T-helper 9 cell (primary cell): ENCODE measurements at places on chromosomes 11 and 22.

GRCh38 chr11:75279273-75279672 lies 38.7 kb downstream of the TPBGL start:
- DNase-seq: no peak

- no peak for DNase-seq
Measured at GRCh38 chr11:75667831-75668450, 897 bp downstream of the MAP6 start.

DNA sequence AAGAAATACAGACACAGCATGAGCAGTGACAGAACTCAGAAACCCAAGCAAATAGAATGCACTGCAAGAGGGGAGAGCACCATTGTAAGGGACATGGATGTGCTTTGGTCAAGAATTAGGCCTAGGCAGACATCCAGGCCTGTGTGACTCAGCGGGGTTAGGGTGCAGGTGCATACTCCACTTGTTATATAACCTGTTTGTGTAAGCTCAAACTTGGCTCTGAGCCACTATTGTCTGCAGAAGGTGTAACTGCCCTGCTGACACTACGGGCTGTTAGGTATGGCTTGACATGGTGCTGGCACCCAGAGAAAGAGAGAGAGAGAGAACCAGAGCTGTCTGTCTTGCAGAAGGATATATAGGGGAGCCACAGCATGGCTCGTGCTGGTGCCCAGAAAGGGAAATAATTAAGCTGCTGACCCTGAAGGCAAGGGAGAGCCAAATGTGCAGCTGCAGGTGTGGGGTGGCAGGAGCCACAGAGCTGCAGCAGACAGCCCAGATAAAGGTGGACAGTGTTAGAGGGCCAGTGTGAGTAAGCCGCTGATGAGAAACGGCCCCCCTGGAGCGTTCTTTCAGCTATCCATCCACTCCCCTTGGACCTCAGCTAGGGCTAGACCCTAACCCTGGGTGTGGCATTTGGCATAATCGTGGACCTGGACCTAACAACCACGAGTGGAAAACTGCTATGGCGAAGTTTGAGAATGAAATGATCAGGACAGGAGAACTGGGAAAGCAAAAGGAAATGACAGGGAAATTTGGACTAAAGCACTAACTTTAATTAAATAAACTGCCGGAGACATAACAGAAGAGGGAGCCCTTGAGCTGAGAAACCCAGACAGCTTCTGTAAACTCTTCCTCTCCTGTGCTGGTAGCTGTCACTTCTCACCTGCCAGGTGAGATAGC lies 253.0 kb upstream of the CCDC179 start:
- no peak for DNase-seq

- DNase-seq: no peak
Measured at GRCh38 chr11:19241260-19242178, 774 bp upstream of the E2F8 start.

DNA sequence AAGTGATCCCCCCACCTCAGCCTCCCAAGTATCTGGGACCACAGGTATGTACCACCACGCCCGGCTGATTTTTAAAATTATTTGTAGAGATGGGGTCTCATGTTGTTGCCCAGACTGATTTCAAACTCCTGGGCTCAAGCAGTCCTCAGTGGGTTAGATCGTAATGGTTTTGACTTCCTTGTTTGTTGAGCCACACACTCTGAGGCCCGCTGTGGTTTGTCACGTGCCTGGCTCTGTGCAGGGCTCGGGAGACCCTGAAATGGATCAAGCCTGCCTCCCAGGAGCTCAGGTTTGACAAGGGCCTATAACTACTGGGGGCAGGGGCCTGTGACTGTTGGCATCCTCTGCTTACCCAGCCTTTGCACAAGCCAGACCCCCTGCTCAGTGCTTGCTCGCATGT lies 68.1 kb downstream of the MPPED1 start:
- no peak for DNase-seq

- no peak for DNase-seq
Measured at GRCh38 chr11:15976433-15977045, 379.8 kb downstream of the SOX6 start.

DNA sequence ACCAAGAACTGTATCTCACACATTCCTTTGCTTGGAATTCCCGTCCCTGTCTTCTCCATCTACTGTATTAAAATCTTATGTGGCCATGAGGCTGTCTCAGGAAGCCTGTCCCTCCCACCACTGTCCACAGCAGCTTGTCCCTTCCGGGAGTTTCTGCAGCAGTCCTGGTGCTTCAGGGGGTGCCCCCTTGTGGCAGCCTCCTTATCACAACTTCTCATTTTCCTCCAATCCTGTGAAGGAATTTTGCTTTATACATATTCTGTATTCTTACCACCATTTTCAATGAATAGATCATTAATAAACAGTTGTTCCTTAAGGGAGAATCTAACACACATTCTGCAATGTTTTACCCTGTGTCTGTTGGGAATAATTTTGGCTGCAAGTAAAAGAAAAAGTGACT lies 220.4 kb upstream of the RAG2 start:
- DNase-seq: no peak

DNA sequence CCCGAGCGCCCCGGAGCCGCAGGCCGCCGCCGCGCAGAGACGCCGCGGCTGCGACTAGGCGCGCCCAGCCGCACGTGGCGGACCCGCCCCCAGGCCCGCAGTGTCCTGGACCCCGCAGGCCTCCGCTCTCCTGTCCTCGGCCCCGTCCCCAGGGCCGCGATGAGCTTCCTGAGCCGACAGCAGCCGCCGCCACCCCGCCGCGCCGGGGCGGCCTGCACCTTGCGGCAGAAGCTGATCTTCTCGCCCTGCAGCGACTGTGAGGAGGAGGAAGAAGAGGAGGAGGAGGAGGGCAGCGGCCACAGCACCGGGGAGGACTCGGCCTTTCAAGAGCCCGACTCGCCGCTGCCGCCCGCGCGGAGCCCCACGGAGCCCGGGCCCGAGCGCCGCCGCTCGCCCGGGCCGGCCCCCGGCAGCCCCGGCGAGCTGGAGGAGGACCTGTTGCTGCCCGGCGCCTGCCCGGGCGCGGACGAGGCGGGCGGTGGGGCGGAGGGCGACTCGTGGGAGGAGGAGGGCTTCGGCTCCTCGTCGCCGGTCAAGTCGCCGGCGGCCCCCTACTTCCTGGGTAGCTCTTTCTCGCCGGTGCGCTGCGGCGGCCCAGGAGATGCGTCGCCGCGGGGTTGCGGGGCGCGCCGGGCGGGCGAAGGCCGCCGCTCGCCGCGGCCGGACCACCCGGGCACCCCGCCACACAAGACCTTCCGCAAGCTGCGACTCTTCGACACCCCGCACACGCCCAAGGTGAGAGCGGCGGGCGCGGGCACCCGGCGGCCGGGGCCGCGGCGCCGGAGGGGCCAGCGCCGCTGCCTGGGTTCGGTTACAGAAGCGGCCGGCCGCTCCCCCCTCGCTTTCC lies 528 bp downstream of the WEE1 start:
- peak; percentile 8 for DNase-seq

DNA sequence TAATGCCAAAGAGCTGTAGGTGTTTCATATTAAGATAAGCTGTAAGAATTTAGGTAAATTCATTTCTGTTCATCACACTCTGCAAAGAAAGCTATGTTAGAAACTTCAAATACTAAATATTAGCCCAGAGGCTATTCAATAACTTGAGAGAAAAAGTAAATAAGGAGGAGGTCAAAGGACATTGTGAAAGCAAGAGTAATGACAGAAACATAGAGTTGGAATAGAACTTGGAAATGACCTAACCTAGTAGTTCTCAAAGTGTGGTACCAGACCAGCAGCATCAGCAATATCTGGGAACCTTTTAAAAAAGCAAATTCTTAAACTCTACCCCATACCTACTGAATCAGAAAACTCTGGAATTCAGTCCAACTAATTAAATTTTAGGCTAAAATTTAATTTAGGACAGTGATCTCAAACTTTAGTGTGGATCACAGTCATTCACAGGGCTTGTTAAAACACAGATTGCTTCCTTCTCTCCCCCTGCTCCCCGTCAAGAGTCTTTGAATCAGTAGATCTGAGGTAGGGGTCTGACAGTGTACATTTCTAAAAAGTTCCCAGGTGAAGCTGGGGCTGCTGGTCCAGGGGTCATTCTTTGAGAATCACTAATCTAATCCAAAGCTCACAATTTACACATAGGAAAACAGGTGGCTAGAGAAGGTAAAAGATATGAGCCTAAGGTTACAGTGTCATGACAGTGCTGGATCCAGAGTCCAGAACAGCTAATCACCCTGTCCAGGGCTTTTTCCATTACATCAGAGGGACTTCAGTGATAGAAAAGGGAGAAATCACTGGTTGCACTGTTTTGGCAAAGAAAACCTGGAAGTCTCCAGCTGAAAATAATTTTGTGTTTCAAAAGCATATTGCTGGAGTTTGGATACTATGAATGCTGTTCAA lies 241.1 kb downstream of the SOX6 start:
- no peak for DNase-seq

DNA sequence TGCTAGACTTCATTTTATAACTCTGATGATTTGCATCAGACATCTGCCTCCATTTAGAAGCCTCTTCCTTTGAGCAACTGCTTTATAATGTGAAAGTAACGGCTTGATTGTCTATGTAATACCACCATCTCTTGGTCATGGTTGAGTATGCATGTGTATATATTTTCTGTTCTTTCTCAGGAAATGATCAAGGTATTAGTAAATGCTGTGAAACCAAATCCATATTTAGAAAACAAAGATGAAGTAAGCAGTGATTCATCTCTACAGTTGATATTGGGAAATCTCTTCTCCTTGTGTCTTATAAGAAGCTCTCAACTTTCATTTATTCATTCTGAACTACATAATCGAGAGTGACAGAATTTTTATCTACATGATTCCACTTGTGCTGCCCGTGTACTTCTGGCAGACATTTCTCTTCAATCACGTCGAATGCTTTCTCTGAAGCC lies 104.6 kb upstream of the ANO3 start:
- no peak for DNase-seq

- no peak for DNase-seq
Measured at GRCh38 chr11:73291781-73292524, 16.1 kb upstream of the ARHGEF17 start.
